Epithelial cell of esophagus (primary cell): ENCODE measurements at places on chromosomes 5 and 9.
A peak's percentile ranks its signal among the peaks of the same experiment; 100 is the strongest.

- no peak for DNase-seq
Measured at GRCh38 chr5:58064801-58065200, 395.1 kb downstream of the PLK2 start.

DNA sequence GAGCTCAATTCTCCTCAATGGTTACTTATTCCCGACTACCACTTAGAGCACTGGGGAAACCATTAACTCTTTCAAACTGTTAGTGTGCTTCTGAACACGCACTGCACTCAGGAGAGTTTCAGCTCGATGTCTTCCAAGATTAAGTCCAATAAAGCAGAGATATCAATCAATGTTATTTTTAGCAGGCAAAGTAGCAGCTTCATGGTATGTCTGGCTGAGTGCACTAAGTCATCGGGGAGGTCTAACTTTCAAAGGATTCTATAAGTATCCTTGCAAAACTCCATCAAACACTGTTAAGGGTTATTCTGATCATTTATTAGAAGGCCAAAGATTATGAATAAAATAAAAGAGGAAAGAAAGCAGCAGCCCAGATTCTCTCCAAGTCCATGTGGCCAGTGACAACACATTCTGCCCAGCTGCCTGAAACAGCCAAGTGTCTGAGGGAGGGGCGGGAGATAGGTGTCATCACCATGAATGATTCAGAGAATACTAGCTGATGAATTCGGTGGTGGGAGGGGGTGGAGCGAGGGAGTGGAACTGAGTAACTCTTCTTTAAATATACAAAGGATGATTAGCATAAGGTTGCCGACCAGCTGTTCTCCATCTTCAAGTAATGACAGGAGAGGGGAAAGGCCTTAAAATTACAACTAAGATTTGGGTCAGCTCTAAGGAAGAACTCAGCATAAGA, 21.3 kb downstream of the NREP start:
- peak; percentile 96 for DNase-seq

- DNase-seq: no peak
Measured at GRCh38 chr5:176816043-176816745, 5.8 kb downstream of the UNC5A start.

GRCh38 chr5:136314302-136314701, 51.0 kb downstream of the TRPC7 start:
- DNase-seq: no peak

GRCh38 chr5:26833596-26833995, 204.8 kb downstream of the CDH9 start:
- peak; percentile 25 for DNase-seq

DNA sequence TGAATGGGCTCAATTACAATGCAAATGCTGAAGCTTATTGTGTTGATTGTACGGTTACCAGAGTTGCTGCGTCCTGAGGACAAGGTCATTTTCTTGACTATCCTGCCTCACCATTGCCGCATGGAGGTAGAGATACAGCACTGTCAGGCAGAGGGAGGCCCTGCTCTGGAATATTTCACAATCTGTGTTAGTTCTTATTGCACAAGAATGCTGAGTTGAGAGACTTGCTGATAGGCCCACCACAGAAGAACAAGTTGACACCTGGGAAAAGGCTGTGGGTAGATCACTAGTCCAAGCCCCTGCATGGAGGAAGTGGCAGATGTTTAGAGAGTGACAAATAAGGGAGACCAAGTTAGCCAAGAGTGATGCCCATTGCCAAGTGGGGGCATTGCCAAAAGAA, 344.5 kb upstream of the ITGA1 start:
- DNase-seq: no peak

- peak; percentile 93 for DNase-seq
Measured at GRCh38 chr5:53008751-53009150, 19.6 kb downstream of the ITGA2 start.

GRCh38 chr9:4994166-4994890, 9.3 kb downstream of the JAK2 start:
- no peak for DNase-seq

DNA sequence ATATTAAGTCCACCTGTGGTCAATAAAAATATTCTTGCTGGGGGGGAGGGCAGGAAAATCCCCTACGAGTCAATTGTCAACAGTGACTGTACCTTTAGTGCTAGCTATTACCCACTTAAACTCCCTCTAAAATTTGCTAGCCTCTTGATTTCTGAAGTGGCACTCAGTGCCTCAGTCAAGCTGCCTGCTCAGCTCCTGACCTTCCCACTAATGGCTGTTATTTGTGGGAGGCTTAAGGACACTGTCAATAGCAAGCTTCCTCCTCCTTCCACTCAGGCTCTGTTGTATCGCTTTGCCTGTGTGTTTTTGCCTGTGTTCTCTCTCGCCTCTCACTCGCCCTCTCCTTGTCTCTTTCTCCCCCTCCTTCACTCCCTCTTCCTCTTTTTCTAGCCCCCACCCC, 140.8 kb downstream of the BNC2 start:
- no peak for DNase-seq

DNA sequence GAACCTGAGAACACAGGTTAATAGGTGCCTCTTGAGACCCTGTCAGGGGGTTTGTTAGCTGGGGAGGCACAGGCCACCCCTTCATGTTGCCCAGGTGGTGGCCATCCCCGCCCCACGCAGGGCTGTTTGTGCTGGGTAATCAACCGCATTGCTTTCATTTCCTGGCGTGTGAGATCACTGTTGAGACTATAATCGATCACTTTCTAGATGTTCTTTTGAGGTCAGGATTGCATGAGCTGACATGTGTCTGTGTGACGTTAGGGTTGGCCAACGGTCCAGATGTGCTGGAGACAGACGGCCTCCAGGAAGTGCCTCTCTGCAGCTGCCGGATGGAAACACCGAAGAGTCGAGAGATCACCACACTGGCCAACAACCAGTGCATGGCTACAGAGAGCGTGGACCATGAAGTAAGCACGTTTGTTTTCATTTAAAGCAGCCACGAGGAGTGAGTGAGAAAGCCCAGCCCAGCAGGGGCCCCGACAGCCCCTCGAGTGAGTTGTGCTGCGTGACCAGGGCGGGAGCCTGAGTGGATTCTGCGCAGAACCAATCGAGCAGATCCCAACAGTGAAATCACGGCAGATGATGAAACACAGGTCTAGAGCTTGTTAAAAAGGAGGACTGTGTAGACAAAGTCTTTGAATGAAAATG, 115.0 kb upstream of the CACNA1B start:
- no peak for DNase-seq

DNA sequence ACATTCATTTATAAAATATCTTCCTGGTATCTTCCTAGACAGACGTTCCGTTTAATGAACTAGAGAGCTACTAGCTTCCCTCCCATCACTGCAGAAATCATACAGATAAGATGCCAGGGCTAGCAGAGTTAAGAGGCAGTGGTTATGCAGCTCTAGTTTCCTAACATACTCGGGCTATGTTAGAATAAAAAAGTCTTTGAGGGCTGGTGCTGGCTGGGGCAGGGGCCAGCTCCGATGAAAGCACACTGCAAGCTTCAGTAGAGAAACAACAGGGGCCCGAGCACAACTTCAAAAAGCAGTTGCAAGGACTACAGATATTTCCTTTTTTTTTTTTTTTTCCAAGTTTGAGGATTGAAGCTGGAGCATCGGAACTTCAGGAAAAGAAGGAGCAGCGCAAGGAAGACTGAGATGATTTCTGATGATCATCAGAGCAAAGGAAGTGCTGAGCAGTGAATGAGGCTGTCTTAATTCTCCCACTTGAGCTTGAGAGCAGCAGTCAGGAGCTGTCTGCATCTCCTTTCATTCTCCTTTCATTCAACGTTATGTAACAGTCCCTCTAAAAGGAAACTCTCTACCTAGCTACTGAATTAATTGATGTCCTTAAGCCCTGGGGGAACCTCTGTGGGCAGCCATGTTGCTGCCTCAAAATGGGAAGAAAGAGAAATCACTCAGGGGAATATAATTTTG, 47.6 kb upstream of the ADCY2 start:
- DNase-seq: no peak

DNA sequence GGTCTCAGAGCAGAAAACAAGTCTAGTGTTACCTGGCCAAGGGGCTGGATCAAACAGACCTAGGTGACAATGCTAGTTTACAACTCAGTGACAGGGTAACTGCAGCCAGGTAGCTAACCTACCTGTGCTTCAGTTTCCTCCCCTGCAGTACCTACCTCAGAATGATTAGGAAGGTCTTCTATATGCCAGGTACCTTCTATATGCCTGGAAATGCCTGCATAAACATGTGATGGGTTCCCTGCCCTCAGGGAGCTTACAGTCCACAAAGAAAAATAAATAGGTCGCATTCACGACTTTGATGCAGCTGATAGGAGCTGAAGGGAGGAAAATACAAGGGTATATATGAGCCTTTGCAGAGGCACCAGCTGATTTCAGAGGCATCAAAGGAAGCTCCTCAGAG, 16.1 kb downstream of the LHFPL2 start:
- DNase-seq: no peak

DNA sequence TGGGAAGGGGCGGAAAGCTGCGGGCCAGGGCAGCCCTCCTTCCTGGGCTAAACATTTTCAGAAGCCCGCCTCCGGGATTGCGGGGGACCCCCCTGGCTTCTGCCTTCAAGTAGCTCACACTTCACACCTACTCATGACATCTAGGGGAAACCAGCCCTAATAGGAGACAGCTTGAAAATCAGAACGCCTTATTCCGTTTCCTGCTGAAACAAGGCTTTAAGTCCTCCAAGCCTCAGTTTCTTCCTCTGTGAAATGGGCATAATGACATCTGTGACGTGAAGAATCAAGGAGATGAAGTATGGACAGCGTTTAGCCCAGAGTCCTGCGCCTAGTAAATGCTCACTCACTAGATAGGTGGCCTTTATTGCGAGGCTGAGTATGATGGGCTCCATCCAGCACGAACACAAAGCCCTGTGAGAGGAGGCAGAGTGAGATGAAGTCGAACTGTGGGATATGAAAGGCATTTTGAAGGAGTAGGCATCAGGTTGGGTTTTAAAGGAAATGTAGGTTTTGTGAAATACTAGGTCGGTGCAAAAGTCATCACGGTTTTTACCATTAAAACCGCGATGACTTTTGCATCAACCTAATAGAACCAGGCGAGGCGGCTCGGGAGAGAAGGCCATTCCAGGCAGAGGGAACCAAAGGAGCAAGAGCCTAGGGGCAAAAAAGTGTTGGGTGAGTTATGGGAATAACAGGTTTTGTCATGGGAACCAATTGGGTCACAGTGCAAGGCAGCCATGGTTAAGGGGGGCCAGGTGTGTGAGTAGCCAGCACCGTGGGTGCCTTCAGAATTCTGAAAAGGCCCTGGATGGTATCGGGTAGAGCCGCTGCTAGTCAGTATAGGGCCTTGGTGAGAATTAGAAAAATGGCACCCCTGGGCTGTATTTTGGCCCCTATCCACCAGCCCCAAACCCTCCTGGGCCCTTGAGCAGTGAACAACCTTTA, 1.0 kb upstream of the TSC1 start:
- no peak for DNase-seq

DNA sequence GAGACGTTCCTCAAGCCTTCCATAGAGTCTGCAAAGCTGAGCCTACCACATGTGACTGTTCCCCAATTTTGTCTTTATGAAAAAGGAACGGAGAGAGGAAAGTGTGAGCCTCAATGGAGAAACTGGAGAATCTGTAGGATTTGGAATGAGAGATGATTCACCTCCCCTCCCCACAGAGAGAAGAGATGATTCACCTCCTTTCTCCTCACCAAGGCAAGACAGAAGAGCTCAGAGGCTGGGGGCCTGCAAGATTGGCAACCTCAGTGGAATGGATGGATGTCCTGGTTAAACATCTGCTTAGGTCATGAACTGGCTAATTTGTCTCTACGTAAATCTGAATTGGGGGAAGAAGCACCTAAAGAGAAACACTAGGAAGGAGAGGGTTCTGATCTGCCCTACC, 17.0 kb upstream of the MOCS2 start:
- DNase-seq: peak; percentile 69

- no peak for DNase-seq
Measured at GRCh38 chr5:78242001-78242400, 52.5 kb downstream of the AP3B1 start.

DNA sequence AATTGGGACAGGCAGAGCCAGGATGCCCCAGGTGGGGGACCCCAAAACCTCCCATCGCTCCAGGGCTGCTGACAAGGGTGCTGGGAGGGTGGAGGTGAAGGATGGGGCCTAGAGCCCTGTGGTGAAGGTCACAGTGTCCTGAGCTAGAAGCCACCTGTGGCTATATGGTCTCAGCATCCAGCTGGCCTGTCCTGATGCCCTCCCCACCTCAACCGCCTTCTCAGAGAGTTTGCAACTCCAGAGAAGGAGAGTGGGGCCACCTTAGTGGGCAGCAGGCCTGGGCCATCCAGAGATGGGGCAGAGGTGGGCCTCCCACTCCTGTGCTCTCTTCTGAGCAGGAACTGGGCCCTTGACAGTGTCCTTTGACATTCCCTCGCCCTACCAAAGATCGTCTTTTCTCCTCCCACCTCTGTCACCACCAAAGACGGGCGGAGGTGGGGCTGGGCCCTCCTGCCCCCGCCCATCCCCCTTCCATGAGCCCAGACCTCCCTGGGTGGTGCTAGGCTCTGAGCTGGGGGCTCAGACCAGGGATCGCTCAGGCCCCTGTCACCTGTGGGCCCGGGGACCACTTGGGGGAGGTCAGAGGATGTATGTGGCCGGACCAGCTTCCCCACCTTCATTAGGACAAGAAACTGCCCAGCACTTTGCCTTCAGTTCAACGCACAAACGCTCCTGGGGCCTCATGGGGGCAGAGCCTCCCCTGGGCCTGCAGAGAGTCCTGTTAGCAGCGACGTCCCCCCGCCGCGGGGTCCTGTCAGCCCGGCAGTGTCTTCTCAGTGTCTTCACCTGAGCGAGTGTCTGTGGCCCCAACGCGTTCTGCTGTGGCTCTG, 10.0 kb upstream of the DOLPP1 start:
- no peak for DNase-seq

DNA sequence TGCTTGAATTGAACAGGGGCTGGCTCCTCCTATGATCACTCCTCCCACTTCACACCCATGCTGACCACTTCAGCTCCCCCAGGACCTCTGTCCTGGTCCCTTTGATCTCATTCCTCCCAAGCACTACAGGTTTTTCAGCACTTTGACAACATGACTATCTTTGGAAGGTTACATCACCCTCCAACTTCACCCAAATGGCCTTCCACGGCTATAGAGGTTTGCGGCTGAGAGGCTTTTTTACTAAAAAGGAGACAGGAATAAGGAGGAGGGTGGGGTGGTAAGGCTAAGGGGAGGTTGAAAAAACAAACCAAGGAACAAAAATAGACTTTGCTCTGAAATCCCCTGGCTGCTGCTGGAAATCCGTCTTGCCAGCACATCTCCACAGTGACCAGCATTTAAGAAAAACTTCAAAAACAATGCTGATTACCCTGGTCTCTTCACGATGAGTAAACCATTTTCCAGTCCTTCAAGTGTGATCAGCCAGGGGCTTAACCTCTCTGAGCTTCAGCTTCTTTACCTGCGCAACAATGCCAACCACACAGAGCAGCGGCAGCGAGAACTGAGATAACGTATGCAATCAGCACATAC, 102.7 kb downstream of the DPYSL3 start:
- DNase-seq: no peak

DNA sequence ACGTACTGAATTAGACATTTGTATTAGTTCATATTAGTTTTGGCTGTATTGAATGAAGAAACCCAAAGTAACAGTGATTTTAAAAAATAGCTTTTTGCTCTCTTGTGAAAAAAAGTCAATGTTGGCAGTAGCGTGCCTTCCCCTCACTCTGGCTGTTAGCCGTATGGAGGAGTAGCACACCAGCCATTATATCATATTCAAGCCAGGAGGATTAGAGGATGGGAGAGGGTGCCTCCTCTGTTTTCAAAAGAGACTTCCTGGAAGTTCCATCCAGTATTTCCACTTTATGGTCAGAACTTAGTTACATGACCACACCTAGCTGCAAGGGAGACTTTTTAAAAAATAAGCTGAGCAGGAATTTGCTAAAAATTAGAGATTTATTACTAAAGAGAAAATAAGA, 41.2 kb downstream of the GPR21 start:
- no peak for DNase-seq

GRCh38 chr5:168165977-168166376, 125.5 kb upstream of the WWC1 start:
- DNase-seq: no peak
